ENCODE measurements at places on chromosomes 7 and 10. TPM values are rescaled to one million over a fixed set of nuclear protein-coding genes. Genes with fewer than 3 reads are reported as not detected.

The FLNC gene
- polyA plus RNA-seq, result 5.3 TPM

- H3K27ac ChIP-seq, result no peak overlapping the region
- H3K27me3 ChIP-seq, result no peaks in the 10 kb centered on the region
- no peaks in the 10 kb centered on the region for H3K36me3 ChIP-seq
- H3K4me3 ChIP-seq, result no peak overlapping the region
- peaks cover 11% of the 10 kb centered on the region for H3K4me1 ChIP-seq
- DNase-seq, result no peak
Observed at GRCh38 chr10:121188005-121188404, 336.8 kb downstream of the WDR11 start.

DNA sequence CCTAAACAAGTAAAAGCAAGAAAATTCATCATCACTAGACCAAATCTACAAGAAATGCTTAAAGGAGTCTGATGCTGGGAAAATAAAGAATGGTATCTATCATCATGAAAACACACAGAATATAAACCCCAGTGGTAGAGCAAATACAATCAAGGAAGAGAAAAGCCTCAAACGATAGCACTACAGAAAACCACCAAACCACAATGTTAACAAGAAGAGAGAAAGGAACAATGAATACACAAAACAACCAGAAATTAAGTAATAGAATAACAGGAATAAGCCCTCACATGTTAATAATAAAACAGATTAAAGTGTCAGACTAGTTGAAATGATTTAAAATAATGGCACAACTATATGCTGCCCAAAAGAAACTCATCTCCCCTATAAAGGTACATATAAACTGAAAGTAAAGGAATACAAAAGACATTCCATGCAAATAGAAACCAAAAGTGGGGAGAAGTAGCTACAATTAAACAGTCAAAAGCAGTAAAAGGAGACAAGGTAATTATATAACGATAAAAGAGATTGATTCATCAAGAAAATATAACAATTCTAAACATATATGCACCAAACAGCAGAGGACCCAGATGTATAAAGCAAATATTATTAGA lies 77.3 kb downstream of the JMJD1C start:
- no peak overlapping the region for H3K27ac ChIP-seq
- no peak for DNase-seq
- H3K27me3 ChIP-seq, result no peaks in the 10 kb centered on the region
- H3K4me1 ChIP-seq, result peaks cover 18% of the 10 kb centered on the region
- no peaks in the 10 kb centered on the region for H3K36me3 ChIP-seq
- H3K4me3 ChIP-seq, result no peak overlapping the region

DNA sequence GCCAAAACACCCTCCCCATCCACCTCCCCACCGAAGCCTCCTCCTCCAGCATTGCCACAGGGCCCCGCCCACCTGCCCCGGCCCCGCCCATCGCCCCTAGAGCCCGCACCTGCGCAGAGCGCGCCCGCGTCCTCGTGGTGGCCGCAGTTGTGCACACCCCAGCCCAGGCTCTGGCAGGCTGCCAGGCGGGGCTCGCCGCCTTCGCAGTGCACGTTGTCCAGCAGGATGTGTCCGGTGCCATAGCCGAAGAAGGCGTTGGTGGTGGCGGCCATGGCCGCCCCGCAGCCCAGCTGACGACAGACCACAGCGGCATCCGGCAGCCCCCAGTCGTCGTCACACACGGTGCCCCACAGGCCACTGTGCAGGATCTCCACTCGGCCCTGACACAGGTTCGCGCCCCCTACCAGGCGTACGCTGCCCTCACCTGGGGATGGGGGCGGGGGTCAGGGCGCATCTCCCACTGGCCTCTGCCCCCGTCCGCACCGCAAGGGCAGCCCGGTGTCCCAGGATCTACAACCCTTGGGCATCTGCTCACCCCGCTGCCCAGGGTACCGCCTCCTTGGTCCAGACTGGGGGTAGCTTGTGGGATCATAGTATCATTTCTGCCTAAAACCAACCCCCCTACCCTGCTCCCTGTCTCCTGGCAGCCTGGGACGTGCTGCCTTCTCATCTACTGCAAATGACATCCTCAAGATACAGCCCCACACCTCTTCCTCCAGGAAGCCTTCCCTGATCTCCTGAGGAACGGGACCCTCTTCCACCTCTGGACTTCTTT lies 11.9 kb downstream of the SSC4D start:
- no peaks in the 10 kb centered on the region for H3K36me3 ChIP-seq
- peaks cover 31% of the 10 kb centered on the region for H3K4me1 ChIP-seq
- no peaks in the 10 kb centered on the region for H3K27me3 ChIP-seq

GRCh38 chr7:157795643-157796042 lies 458.8 kb downstream of the DNAJB6 start:
- peaks cover 11% of the 10 kb centered on the region for H3K27me3 ChIP-seq
- no peaks in the 10 kb centered on the region for H3K36me3 ChIP-seq
- peaks cover 9% of the 10 kb centered on the region for H3K4me1 ChIP-seq
- no peak overlapping the region for H3K4me3 ChIP-seq
- DNase-seq, result no peak

The ATP5MK gene
- polyA plus RNA-seq, result 1,292 TPM

DNA sequence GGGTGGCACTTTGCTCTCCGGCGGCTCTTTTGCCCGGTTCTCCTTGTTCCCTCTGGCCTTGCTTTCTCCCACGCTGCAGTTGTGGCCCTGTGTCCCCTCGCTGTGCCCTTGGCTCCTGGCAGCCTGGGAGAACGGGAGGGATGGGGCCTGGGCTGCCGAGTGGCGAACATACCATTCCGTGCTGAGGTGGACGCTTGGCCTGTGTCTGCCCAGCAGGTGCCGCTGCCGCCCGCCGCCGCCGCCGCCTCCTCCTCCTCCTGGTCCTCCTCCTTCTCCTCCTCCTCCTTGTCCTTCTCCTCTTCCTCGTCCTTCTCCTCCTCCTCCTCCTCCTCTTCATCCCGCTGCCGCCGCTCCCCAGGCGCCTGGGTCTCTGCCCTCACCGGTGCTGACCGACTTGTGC lies 36.0 kb downstream of the AGAP3 start:
- peaks cover 50% of the 10 kb centered on the region for H3K36me3 ChIP-seq
- peaks cover 14% of the 10 kb centered on the region for H3K4me1 ChIP-seq
- H3K27me3 ChIP-seq, result no peaks in the 10 kb centered on the region

- no peak overlapping the region for H3K27ac ChIP-seq
- no peak overlapping the region for H3K4me3 ChIP-seq
- no peaks in the 10 kb centered on the region for H3K36me3 ChIP-seq
- no peaks in the 10 kb centered on the region for H3K27me3 ChIP-seq
Observed at GRCh38 chr10:122044045-122044661, 55.2 kb downstream of the TACC2 start.

DNA sequence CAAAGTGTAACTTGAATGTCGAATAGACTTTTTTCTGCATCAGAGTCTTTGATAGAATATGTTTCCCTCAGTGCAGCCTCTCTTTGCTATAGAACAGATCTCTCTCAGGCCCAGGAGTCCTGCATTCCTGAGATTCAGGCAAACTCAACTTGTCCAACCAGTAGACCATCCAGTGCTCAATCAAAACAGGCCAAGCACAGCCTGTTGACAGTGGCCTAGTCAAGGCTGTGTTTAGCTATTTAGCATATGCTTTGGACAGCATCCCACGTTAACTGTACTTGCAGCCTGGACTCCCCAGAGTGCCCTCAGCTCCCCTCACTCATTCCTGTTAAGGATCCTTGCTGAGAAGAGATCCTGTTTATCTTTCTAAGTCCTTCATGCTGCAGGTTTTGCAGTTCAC lies 16.3 kb downstream of the OR6V1 start:
- no peak overlapping the region for H3K4me3 ChIP-seq
- DNase-seq, result peak; percentile 7
- no peak overlapping the region for H3K27ac ChIP-seq
- no peaks in the 10 kb centered on the region for H3K36me3 ChIP-seq
- no peaks in the 10 kb centered on the region for H3K4me1 ChIP-seq

The IFIT1B gene
- polyA plus RNA-seq, result not detected

GRCh38 chr10:46080886-46081285 lies 34.8 kb upstream of the MSMB start:
- H3K27ac ChIP-seq, result no peak overlapping the region
- no peaks in the 10 kb centered on the region for H3K36me3 ChIP-seq
- no peak for DNase-seq
- H3K4me3 ChIP-seq, result no peak overlapping the region
- no peaks in the 10 kb centered on the region for H3K27me3 ChIP-seq

DNA sequence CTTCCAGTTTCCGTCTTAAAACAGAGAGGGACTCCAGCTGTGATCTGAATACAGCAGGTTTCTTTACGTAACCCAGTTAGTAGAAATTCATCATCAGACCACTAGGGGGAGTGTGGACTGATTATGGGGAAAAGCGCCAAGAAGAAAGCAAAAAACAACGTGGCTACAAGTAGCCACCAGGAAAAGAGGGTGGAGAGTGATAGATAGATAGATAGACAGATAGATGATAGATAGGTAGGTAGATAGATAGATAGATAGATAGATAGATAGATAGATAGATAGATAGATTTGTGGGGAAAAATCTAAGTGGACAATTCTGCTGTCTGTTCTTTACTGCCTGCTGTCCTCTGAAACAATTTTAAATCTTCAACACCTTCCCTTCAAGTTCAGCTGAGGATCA lies 12.7 kb upstream of the AKR1B10 start:
- H3K4me3 ChIP-seq, result no peak overlapping the region
- DNase-seq, result peak; percentile 84
- H3K36me3 ChIP-seq, result no peaks in the 10 kb centered on the region
- peaks cover 4% of the 10 kb centered on the region for H3K4me1 ChIP-seq
- no peak overlapping the region for H3K27ac ChIP-seq

GRCh38 chr10:119315128-119316001 lies 108.0 kb downstream of the GRK5 start:
- H3K27me3 ChIP-seq, result no peaks in the 10 kb centered on the region
- DNase-seq, result no peak
- H3K36me3 ChIP-seq, result no peaks in the 10 kb centered on the region
- no peak overlapping the region for H3K4me3 ChIP-seq

DNA sequence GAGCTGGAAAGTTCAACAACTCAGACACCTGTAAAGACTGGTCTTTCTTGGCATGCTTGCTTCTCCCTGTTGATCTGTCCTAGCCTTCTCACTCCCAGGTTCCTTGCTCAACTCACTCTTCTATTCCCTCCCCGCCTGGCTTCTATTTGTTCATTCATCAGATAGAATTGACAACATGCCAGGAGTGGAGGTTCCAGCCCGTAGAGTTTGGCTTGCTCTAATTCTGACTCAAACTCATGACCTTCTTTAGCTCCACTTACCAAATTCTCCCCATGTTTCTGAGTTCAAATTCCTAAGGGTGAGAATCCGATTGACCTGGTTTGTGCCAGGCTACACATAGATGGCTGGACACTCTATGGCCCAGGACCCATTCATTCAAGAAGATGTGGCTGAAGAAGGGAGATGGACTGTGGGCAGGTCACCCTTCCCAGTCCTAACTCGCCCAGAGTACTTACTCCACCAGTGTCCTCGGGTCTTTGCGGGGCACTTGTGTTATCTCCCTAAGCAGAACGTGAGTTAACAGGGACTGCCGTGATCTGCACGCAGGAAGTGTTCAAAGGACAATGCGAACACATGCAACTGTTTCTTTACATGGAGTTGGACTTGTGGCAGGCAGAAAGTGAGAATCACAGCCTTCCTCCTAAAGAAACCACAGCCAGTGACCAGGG lies 4.0 kb upstream of the TMEM236 start:
- no peaks in the 10 kb centered on the region for H3K27me3 ChIP-seq
- no peak overlapping the region for H3K4me3 ChIP-seq
- peak; percentile 39 for DNase-seq
- no peaks in the 10 kb centered on the region for H3K4me1 ChIP-seq
- no peaks in the 10 kb centered on the region for H3K36me3 ChIP-seq

The DENND2A gene
- 1.8 TPM for polyA plus RNA-seq

- DNase-seq, result peak; percentile 70
- H3K27ac ChIP-seq, result no peak overlapping the region
- H3K4me1 ChIP-seq, result no peaks in the 10 kb centered on the region
- H3K4me3 ChIP-seq, result no peak overlapping the region
Observed at GRCh38 chr10:122232769-122233168, 38.3 kb upstream of the BTBD16 start.

The ADAP1 gene
- polyA plus RNA-seq, result 16.0 TPM

DNA sequence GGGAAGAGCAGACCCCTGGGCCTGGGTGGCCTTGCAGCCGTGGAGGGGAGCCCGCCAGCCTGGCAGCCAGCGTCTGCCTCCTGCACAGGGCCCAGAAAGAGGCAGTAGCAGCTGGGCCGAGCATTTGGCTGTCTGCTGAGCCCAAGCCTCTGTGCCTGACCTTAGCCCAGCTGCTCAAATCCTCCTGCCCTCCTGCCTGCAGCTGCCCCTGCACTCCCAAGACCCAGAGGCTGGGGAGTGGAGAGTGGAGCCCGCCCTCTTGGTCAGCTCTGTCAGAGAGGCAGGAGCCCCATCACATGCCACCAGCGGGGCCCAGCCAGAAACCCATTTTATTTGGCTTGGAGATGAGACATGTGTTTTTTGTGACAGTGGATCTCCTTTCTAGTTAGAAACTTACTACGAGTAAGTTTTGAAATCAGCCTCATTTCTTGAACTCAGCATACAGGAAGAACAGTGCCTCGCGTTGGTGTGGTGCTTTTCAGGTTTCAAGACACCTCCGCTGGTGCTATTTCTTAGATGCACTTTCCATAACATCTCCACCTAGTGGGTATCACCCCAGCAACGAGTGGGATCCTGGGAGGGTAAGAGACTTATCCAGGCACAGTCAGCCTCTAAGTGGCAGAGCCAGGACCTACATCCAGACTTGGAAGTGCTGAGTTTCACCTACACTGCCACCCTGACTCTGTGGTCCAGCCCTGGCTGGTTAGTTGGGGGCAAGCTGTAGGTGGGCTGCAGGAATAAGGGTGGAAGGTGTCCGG lies 477.1 kb downstream of the RPS24 start:
- peak overlapping the region; percentile 71 for H3K27ac ChIP-seq
- H3K36me3 ChIP-seq, result no peaks in the 10 kb centered on the region
- no peak overlapping the region for H3K4me3 ChIP-seq
- H3K4me1 ChIP-seq, result no peaks in the 10 kb centered on the region

The PON1 gene
- 0.30 TPM for polyA plus RNA-seq

The DTX2 gene
- polyA plus RNA-seq, result 46.3 TPM

The BLOC1S2 gene
- polyA plus RNA-seq, result 37.6 TPM

- DNase-seq, result no peak
- H3K27me3 ChIP-seq, result peaks cover 7% of the 10 kb centered on the region
- H3K4me3 ChIP-seq, result no peak overlapping the region
- no peaks in the 10 kb centered on the region for H3K4me1 ChIP-seq
Observed at GRCh38 chr7:50159154-50159553, 66.1 kb upstream of the ZPBP start.

- H3K36me3 ChIP-seq, result no peaks in the 10 kb centered on the region
- no peak overlapping the region for H3K4me3 ChIP-seq
- H3K27me3 ChIP-seq, result no peaks in the 10 kb centered on the region
- no peak for DNase-seq
Observed at GRCh38 chr10:67785098-67785497, 52.9 kb downstream of the DNAJC12 start.

- no peak for DNase-seq
- H3K36me3 ChIP-seq, result peaks cover 18% of the 10 kb centered on the region
- H3K4me1 ChIP-seq, result no peaks in the 10 kb centered on the region
Observed at GRCh38 chr7:152093717-152094116, 68.2 kb downstream of the GALNT11 start.

- peaks cover 32% of the 10 kb centered on the region for H3K36me3 ChIP-seq
- H3K4me3 ChIP-seq, result no peak overlapping the region
- no peak overlapping the region for H3K27ac ChIP-seq
- no peak for DNase-seq
Observed at GRCh38 chr7:117225536-117225935, 97.3 kb downstream of the WNT2 start.

Data from stomach (tissue), 19 donors.